LoVo (cell line): ENCODE measurements at places on chromosomes 13 and 19.

DNA sequence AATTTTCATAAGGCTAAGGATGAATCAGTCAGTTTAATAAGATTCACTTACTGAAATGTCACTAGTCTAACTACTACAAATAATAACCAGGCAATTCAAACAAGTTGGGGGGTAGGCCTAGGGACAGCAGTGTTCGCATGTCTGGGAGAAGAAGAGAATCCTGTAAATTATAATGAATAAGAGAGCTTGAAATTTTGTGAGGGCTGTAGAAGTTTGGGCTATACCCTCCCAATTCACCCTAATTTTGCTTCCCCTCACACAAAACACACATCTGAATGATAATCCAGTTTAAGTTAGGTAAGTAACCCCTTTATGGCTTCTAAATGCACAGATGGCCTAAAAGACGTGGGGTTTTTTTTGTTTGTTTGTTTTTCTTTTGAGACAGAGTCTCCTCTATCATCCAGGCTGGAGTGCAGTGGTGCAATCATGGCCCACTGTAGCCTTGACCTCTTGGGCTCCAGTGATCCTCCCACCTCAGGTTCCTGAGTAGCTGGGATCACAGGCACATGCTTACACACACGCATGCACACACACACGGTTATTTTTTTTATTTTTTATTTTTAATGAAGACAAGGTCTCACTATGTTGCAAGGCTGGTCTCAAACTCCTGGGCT, 69.9 kb downstream of the TBC1D4 start:
- no peak for DNase-seq

GRCh38 chr19:10983026-10983425, 22.2 kb downstream of the SMARCA4 start:
- DNase-seq = no peak

- DNase-seq = no peak
Observed at GRCh38 chr13:36919171-36919832, 736 bp downstream of the SMAD9 start.

GRCh38 chr13:78598966-78599644, 4.2 kb downstream of the POU4F1 start:
- no peak for DNase-seq

DNA sequence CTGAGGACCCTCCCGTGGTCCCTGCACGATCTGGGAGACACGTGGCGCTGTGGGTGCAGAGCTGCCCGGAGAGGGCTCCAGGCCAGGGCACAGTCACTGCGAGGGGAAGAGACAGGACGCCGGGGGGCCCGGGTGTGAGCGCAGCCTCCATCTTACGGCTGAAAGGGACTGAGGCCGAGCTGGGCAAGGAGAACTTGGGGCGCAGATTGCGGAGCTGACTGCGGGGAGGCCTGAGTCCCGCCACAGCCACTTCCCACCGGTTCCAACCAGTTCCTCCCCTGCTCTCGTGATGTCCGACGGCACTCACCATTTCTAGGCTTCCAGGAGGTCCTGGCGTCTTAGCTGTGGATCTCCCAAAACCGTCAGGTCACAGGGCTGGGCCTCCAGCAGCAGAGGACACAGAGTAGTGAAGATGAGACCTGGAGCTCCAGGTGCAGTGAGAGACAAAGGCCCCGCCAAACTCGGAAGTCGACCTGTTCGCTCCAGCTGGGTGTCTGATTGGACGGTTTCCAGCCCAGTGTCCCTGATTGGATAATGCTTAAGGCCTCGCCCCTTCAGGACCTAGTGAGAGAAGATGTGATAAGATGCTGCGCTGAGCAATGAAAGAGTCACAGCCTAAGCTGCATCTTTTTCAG, 4.8 kb upstream of the ZNF253 start:
- no peak for DNase-seq

- DNase-seq = no peak
Observed at GRCh38 chr13:29532821-29533220, 62.7 kb downstream of the SLC7A1 start.

GRCh38 chr13:48501705-48502104, 31.2 kb downstream of the RCBTB2 start:
- no peak for DNase-seq

DNA sequence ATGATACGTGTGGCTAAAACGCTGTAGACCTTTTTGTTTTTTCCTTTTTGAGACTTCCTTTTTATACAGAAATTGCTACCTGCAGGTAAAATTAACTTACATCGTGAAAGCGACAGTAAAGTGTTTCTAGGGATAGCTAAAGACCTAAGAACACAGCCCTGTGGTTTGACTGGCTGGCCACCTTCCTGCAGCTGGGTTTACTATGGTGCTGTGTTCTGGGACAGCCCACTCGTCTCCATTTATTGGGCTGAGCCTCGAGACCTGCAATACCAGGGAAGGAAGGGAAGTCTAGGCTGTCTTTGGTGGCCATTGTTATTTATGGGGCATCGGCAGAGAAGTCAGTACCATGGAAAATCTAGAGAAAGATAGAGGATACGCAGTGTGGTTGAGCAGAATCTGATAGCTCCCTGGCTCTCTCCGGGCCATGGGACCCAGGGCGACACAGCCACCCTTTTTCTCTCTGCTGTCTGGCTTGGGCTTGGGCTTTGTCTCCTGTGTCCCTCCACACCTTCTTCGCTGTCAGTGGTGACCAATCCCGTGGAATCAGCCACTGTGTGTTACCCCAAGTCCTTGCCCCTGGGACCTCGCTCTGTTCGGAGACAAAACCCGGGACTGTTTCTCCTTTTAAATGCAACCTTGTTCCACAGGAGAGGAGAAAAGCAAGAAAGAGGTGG, 30.9 kb downstream of the ACTN4 start:
- DNase-seq = no peak

GRCh38 chr19:4164262-4164661, 10.8 kb downstream of the CREB3L3 start:
- no peak for DNase-seq

- no peak for DNase-seq
Observed at GRCh38 chr19:27792576-27793127, 1420.3 kb downstream of the UQCRFS1 start.

DNA sequence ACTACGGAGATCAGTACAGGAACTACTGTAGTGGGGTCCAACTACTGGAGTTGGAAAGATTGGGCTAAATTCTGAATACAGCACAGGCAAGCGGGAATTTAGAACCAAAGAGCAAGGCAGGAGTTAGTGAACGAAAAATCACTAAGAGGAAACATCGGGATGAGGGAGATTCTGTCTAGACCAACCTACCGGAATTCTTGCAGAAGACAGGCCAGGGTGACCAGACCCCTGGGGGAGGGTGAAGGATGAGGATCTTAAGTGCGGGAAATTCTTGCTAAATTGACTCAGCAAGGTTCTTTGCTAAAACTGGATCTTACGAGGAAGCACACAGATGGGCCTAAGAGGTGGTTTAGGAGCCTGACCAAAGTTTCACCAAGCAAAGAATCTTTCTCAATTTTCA, 13.2 kb upstream of the PSPC1 start:
- no peak for DNase-seq

DNA sequence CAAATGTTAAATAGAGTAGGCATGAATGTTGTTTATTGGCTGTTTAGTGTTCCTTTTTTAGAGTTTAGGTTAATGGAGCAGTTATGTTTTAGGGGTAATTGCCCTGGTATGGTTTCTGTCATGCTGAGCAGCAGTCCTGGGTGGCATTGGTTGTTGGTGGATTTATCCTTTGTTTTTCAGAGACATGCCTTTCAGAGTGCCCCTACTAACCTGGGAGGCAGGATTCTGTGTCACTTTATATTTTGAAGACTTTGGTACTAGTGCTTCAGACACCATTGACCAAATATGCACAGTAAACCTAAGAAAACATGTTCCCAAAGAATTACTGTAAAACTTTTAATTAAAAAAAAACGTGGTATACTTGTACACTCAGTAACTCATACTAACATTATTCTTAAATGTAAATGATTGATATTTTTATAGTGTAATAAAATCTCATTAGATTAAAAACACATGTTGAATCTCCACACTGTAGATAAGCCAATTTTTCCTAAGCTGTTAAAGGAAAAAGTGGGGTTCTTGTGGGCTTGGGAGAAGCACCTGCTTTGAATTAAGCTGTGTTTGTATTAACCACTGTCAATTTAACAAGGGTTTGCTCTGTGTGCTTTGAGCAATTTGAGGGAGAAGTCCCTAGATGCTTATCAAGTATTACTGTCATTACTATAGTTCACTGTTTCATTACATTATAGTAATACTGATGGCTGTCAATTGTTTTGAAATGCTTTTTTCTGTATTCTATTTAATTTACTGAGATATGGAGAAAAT, 133.2 kb downstream of the LMO7 start:
- no peak for DNase-seq

DNA sequence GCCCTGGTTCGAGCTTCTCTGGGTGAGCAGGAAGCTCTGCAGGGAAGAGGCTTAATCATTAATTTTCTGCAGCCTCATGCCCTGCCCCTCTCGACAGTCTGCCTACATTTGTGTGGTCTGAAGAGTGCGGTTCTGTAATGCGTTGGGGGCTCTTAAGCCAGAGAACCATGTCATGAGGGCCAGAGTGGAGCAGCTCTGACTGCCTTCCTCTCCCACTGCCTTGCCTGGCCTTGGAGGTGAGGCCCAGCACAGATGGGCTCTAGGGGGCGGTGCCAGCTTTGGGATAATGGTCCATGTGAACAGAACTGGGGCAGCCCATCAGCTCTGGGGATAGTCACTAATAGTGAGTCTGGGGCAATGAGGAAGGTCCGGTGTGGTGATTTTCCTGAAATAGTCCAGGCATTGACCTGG, 5.7 kb downstream of the FGF9 start:
- no peak for DNase-seq

DNA sequence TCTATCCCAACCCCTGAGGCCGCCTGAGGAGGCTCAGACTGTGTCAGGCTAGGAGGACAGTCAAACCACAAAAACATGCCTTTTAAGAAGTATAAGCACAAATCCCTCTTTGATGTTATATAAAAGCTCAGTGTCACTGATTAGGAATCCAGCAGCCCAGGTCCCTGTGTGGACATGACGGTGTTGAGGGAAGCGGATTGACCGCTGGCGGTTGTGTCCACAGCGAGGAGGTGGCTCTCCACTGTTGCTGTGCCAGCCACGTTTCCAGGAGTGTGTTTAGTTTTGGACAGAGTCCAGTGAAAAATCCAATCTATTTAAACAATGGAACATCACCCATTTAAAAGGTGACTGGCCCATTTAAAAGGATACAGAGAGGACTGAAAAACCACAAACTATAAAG, 7.5 kb upstream of the GJA3 start:
- DNase-seq = no peak

GRCh38 chr13:23460309-23460708, 26.8 kb upstream of the SACS start:
- no peak for DNase-seq

- no peak for DNase-seq
Observed at GRCh38 chr19:45305007-45305406, 17.7 kb downstream of the CKM start.

DNA sequence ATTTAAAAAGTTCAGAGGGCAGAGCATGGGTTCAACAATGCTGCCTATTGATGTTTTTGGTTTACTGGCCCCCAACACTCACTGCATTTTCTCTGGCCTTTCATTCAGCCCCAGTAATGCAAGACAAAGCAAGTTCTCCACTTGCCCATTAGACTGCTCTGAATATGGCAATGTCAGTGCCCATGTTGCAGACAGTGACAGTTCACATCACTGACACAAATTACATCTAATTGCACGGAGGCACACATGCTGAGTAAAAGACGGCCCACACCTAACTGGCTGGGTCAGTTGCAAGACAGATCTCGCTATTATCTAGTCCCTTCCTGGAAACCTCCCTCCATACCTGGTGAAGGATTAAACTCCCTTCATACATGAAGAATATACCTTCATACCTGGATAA, 54.0 kb downstream of the ENOX1 start:
- DNase-seq = no peak

GRCh38 chr19:40629346-40629745, 28.2 kb downstream of the LTBP4 start:
- no peak for DNase-seq

GRCh38 chr13:29106651-29107050, 286.5 kb downstream of the MTUS2 start:
- no peak for DNase-seq

- DNase-seq = no peak
Observed at GRCh38 chr19:16736709-16737108, 17.1 kb downstream of the NWD1 start.

DNA sequence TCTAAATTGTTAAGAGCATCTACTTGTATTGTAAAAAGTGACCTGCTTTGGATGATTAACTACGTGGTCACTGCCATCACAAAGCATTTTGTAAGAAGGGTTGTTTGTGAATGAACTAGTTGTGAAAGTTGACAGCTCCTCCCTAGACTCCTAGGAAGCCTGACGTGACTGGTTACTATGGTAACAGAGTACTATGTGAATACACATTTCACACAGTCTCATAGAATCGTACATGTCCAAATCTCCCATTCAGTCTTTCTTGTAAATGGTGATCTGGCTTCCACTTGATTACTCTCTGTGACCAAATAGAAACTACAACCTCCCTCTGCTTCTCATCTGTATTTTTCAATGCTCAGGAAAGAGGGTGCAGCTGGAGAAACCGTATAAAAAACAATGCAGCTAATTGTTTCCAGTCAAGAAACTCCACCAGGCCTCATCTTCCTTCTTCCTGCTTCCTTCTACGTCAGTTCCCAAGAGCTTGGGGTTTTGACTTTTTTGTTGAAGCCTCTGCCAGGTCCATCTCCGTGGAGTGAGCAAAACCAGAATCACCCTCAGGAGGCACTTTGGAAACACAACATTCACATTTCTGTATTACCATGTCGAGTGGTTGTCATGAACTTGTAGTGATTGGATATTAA, 83.4 kb downstream of the GPC6 start:
- no peak for DNase-seq
